ENCODE measurements at places on chromosomes 12 and 14.

GRCh38 chr12:65590318-65590717 is 234.0 kb upstream of the HMGA2 start:
- DNase-seq, result no peak

DNA sequence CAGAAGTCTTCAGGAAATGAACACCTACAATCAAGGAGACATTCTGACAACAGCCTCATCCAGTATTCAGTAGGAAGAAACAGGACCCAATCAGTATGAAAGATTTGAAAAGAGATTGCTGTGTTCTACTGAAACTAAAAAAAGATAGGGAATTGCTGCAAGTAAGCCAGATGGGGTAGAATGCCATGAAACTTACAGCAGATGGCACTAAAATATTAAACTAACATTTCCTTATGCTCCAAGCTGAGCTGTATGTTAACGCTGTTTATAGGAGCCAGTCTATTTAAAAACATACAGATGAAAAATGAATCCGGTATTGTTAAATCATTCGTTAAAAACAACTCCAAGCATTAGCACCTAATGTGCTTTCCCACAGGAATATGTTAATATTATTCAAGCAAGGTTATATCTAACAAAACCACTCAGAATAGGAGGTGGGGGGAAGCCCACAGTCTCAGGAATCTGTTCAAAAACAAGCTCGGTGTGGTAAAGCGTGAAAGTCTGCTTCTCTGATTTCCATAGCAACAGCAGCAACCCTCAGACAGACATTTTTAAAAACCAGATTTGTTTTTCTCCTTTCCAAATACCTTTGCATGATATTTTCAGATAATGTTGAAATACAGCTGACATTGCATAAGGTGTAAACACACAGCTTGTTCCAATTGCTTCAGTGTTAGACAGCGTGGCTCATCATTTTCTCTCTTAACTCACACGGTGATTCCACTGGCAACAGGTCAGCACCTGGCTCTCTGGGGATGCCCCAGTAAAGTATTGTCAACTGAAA is 131.4 kb upstream of the CCDC175 start:
- DNase-seq, result no peak

DNA sequence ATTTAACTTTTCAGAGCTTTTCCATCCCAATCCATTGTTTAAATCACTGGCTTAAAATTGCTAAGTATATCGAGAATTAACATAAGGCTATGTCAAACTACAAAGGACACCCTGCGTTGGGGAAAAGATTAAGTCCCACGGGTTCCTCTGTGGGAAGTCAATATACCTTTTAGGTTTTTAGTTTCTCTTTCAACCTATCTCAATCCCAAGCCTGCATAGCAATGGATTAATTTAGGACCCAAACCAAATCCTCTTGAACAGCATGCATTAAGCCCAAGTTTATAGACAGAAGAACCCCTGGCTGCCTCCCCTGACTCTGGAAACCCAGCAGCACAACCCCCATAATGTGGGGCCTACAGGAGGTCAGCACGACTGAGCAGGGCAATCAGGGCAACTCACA is 6.3 kb downstream of the CDCA4 start:
- DNase-seq, result no peak

GRCh38 chr12:38384816-38385378 is 68.3 kb downstream of the ALG10B start:
- DNase-seq, result no peak

- no peak for DNase-seq
Measured at GRCh38 chr14:104359301-104359968, 220.1 kb upstream of the C14orf180 start.

- no peak for DNase-seq
Measured at GRCh38 chr12:81208187-81208911, 130.5 kb downstream of the ACSS3 start.

DNA sequence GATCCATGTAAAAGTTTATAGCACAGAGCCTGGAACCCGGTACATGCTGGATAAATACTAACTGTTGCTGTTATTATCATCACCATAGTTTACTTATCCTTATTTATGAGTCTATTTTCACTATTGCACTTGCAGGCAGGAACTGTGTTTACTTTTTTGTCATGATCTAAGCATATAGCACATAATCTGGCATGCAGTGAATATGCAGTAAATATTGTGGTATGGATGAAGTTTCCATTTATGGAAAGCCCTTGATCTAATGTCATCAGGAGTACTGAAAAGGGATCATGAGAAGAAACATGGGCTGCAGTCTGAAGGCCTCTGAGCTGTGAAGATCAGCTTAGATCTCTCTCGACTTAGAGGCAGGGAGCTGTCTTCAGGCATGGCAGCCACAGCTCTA is 91.6 kb downstream of the KCNK13 start:
- no peak for DNase-seq

GRCh38 chr12:99959549-99960170 is 25.1 kb downstream of the ANKS1B start:
- no peak for DNase-seq

- no peak for DNase-seq
Measured at GRCh38 chr12:106774808-106775524, 484 bp downstream of the RIC8B start.

- DNase-seq, result no peak
Measured at GRCh38 chr12:46050805-46051204, 60.4 kb upstream of the SCAF11 start.

DNA sequence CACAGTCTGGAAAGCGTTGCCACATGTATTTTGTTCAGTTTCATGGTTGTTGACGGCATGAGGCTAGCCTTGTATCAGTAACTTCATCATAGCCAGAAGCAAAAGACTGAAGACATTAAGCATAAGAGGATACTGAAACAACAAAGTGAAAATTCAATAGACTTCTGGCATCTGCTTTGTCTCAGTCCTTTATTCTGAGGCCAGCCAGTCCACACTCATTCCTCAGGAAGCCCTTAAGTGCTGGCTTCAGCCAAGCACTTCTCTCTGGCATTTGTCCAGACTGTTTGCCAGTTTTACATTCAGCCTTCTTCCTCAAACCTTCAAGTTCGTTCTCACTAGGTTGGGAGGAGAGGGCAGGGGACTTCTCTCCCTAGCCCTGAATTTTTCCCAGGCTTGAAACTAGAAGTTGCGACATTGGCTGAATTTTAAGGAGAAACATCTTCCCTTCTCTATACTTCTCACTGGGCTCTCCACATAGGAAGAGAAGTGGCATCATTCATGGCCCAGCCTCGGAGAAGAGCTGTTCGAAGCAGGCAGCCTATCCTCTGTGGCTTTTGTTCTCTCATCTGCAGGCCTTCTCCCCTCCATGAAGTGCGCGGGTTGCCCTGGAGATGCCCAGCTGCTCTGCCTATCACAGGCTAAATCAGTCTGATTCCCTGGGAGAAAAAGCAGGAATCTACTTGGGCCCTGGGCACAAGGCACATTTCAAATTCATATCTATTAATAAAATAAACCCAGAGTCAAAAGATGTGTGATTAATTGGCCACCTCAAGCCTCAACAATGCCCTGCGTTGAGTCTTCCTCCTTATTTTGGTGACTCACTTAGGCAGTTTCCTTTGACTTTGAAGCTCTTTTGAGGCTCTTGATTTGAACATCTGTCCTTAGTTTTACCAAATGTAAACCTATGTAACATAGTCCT is 130.9 kb upstream of the PLEKHA5 start:
- DNase-seq, result peak; percentile 88

GRCh38 chr12:89525305-89525823 is 483 bp downstream of the POC1B start:
- peak; percentile 40 for DNase-seq

DNA sequence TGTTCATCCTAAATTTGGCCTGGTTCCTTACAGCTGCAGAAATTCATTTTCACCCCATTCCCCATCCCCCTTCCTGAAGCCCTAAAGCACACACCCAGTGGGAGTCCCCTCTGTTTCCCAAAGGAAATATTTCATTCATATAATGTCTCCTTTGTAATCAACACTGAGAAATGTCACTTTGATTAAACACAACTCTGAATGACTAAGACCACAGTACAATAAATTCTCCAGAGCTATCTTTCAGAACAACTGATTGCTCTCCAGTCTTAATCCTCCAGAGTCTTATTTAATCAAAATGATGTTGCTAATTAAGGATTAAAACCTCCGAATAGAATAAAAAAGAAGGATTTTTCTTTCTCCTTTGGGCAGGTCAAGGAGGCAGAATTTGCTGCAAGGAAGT is 6.4 kb downstream of the SLC15A5 start:
- DNase-seq, result no peak

DNA sequence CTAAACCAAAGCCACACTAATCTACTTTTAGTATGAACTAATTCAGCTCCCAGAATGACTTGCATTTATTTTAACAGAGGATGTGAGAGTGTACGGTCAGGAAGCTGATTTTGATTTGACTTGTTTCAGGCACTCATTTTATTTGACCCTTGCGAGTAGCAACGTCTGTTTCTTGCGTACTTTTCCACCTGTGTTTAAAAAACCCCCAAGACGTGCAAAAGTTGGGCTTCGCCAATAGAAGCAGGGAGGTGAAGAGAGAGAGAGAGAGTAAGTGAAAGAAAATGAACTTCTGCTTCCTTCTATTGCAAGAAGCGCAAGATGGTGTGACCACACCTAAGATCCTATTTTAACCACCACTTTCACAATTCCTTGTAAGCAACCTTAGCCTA is 6.7 kb upstream of the SLC15A4 start:
- DNase-seq, result no peak

GRCh38 chr14:49050822-49051221 is 535.4 kb downstream of the RPS29 start:
- no peak for DNase-seq

DNA sequence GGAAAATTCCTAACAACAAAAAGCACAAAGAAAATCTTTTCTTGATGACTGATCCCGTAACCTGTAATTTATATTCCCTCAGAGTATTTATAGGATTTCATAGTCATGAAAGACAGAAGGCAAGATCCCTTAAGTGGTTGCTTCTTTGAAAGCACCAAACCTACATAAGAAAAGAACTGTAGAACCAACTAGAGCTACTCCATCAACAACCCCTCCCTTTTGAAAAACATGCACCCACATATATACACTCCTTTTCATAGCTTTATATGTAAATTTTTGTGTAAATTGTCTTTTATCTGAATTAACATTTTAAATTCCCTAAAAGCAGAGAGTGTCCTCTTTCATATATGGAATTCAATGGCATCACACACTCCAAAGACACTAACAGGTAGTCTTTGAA is 215.3 kb downstream of the CEP128 start:
- no peak for DNase-seq

- DNase-seq, result no peak
Measured at GRCh38 chr14:101032433-101032832, 128.9 kb upstream of the RTL1 start.

DNA sequence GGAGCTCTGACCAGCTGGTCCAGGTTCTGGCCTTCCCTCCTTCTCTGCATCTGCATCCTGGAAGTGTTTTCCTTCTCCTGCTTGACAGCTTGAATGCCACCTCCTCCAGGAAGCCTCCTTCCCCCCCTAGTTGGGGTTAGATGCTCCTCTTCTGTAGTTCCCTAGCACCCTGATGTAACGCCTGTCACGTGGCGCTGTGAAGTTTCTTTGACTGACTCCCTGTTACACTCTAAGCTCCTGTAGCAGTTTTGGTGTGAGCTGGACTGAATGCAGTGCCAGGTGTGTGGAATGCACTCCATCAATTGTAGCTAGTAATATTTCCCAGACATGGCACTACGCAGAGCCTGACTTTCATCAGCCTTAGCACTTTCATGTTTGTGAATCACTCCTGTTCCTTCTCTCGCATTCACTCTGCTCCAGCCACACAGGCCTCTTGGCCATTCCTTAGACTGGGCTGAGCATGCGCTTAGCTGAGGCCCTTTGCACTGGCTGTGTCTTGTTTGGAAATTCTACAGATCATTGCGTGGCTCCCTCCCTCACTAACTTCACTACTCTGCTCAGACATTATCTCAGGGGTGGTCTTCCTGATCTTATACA is 2.1 kb upstream of the FAIM2 start:
- no peak for DNase-seq

- no peak for DNase-seq
Measured at GRCh38 chr12:81596558-81596957, 162.6 kb downstream of the PPFIA2 start.

DNA sequence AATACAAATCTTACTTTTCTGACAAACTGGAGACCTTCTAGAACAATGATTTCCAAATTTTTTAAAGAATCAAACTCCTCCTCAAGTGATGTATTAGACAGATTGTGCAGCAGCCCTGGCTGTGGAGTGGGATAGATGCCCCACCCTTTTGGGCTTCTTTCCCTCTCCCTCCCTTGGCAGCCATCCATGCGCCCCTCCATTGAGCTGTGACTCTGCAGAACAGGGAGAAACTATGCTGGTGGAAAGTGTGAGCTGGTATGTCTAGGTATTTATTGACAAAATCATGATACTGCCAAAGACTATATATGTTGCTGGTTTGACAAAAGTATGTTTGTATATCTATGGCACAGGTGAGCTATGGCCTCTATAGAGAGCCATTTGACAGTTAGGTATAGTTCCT is 138.5 kb downstream of the KTN1 start:
- no peak for DNase-seq

- DNase-seq, result no peak
Measured at GRCh38 chr14:33408291-33408690, 469.6 kb downstream of the NPAS3 start.

DNA sequence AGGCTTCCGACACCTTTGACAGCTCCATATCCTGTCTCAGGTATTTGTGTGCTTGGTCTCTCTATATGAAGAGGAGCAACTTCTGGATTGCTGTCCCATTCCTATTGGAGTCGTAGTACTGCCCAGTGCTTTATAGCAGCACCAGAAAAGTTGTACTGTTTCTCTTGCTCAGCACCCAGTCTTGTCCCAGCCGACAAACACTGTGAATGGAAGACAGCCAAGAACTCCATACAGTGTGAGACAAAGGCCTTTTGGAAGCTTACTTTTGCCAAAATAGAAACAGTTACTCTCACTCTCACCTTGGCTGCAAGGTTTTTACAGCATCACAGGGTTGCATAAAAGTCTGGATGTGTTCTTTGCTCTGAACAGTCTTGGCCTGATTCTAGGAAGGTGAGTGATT is 105.3 kb downstream of the TGFB3 start:
- DNase-seq, result no peak

- DNase-seq, result no peak
Measured at GRCh38 chr12:113232840-113233585, 11.7 kb downstream of the TPCN1 start.

DNA sequence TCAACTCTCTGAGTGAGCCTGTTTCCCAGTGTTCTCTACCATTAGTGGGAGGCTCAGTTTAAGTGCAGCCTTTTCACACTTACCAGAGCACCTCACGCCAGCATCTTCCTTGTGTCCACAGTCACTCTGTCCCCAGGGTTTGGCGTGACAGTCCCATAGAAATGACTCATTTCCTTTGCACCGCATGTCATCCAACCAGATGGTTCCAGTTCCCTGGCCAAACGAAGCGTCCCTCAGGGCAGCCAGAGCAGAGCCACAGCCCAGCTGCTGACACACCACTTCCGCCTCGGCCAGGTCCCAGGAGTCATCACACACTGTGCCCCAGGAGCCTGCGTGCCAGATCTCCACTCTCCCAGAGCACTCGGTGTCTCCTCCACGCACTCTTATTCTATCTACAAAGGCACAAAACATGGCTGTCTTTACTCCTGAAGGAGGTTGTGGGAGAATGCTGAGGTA is 65.4 kb downstream of the ACSM4 start:
- DNase-seq, result peak; percentile 73
